NCI-H2081 (cell line): ENCODE measurements at places on chromosomes 6 and 20.

- DNase-seq: no peak
These were observed 80.2 kb upstream of the PRDM1 start for GRCh38 chr6:106005954-106006353.

GRCh38 chr6:11987386-11987785 is 24.7 kb upstream of the HIVEP1 start:
- no peak for DNase-seq

DNA sequence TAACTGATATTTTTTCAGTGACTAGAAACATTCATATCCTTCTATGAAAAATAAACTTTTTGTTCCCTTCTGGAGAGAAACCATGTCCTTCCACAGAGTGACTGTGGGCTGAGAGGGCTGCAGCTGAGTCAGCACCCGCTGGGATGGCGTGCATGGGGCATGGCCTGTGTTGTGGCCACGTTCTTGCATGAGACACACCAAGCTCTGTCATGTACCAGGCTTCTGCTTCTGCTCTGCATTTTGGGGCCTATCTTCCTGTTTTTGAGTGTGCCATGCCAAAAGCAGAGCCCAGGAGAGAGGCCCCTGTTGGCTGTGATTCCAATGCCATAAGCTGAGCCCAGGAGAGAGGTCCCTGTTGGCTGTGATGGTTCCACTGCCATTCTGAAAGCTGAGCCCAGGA is 10.8 kb downstream of the APMAP start:
- DNase-seq: no peak

GRCh38 chr6:2998998-2999617 is 586 bp upstream of the NQO2 start:
- DNase-seq: no peak

GRCh38 chr6:151012321-151013294 is 147.1 kb downstream of the MTHFD1L start:
- no peak for DNase-seq

GRCh38 chr6:133248241-133249001 is 7.3 kb downstream of the EYA4 start:
- DNase-seq: no peak

- DNase-seq: no peak
These were observed 27.9 kb downstream of the UBD start for GRCh38 chr6:29531668-29532067.

GRCh38 chr6:1376653-1377052 is 12.7 kb upstream of the FOXF2 start:
- DNase-seq: no peak

DNA sequence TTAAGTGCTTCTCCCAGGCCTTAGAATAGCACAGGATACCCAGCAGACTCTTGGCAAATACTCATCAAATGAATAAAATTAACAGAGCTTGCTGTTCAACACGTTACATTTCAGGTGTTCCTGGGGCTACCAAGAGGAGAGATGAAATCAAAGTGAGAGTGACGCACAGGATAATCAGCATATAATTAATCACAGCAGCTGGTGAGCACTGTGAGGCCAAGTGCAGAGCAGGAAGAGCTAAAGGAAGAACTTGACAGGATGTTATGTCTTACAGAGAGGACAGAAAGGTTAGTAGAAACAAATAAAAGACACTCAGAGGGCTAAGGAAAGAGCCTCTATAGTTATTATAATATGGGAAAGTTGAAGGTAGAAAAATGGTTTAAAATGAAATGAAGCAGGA is 8.8 kb downstream of the PPIL1 start:
- DNase-seq: peak; percentile 12

DNA sequence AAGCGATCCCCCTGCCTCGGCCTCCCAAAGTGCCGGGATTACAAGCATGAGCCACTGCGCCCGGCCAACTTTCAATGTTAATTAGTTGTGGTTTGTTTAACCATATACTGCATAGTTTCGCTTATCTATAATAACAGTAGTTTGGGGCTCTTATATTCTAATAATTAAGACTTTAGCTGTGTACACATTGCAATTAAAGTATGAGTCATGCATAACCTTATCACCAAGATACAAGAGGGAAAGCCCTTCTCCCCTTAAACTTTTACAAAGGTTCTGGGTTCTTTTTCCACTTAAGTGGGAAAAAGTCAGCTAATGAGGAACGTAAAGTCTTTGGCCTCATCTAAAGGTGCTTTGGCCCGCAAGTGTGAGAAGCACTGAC is 3.2 kb upstream of the MCCD1 start:
- no peak for DNase-seq

DNA sequence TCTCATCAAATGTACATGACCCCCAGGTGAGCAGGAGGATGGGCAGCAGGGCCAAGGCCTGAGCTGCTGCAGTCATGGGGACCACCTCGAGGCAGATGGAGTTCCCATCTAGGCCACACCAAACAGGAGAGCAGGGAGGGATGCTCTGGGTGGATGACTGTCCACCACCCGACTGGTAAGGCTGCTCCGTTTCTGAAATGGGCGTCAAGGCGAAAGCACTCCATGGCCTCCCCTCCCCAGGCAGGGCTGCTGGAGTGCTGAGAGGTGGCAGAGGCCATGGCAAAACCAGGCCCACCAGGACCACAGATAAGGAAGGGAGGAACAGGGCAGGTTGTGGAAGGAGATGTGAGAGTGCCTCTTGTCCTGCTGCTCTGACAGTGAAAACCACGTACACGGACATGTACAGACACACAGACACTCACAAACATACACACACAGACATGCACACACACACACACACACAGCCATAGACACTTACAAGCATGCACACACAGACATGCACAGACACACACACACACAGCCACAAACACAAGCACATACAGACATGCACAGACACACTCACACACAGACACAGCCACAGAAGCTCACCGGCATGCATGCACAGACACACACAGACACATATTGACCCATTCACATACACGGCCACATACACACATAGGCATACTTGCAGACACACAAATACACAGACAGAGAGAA is 93.2 kb downstream of the PSMG4 start:
- DNase-seq: no peak

DNA sequence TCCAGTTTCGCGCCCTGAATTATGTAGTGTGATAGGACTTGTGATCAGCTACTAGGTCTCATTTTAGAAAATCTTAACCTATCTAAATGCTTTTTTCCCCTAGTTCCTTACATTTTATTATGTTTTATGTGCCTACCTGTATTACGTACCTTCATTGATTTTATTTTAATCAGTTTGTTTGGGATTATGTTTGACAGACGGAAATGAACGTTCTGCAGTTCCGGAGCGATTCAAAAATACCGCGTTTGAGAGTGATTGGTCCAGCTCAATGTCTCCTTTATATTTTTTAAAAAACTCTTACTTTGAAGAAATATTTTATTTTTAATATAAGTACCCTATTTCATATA is 114.3 kb upstream of the BTN3A2 start:
- no peak for DNase-seq

DNA sequence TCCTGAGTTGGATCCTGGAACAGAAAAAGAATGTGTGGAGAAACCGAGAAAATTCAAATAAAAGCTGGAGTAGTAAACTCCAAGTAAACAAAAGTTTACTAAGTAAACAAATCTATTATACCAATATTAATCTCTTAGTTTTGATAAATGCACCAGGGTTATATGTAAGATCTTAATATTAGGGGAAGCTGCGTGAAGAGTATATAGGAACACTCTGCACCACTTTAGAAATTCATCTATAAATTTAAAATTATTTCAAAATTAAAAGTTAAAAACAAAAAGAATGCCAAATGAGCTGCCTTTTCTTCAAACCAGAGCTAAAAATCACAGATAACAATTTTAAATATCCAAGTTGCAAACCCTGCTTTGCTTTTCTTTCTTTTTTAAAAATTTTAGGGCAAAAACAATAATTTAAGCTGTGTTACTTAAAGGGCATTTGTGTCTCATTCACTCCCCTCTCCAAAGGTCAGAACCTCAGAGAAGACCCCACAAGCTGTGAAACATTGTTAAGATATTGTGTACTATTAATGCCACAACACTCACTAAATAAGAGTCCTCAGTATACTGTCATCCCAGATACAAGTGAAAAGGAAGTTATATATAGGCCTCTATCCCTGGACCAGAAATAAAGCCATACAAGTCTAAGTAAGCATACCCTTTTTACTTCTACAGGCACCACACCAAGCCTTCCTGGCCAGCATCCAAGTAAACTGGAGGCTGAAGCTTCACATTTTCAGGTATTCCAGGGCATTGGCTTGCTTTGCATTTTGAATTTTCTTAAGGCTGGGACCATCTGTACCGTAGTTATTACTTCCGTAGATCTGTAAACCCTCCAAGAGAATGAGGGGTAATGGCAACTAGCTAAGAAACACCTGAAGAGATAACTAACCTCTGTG is 7.0 kb downstream of the DNAAF9 start:
- no peak for DNase-seq

GRCh38 chr6:80466981-80467380 is 360.5 kb downstream of the BCKDHB start:
- no peak for DNase-seq

DNA sequence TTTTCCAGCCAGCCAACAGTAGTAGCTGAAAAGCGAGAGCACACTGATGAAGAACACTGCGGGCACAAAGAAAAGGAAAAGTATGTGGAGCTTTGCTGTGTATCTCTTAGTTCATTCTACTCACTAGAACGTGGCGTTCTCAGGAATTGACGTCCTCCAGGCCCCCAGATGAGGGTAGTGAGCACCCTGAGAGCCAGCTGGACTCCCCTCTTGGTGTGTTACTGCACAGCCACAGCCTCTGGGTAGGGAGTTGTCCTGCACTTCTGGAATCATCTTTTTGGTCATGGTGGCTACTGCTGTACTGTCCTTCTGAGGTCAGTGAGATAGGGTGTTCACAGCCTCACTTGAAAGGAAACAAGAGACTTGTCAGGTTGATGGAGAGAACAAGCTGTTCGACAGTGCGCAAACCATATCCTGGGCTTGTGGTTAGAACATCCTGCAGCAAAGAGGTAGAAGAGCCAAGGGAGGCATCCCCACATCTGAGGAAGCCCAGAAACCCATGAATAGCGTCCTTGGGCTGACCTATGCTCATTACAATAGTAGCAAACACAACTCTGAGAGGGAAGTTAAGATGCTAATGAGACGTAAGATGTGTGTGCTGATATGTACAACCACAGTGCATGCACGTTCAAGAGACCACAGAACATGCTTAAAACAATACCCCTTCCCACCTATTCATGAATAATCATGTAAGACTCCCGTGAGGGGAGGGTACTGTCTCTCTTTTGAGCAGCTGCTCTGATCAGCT is 14.6 kb upstream of the HLA-F start:
- DNase-seq: no peak

GRCh38 chr6:157755746-157756411 is 67.2 kb upstream of the SNX9 start:
- DNase-seq: no peak

DNA sequence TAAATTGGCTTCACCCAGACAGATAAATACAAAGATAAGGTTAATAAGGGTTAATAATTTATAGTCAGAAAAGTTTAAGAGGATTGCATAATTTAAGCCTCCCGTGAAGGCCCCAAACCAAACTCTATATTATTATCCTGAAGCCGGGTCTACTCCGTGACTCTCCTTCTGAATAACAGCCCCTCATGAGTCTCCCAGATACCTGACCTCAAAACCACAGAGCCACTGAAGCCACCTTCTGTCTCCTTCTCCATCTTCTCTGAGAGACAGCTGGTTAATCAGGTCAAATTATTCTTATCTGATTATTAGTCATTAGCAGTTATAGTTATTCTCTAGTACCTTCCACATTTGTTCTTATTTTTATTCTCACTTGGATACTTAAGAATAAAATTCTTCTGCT is 569.2 kb upstream of the AGPAT4 start:
- no peak for DNase-seq

DNA sequence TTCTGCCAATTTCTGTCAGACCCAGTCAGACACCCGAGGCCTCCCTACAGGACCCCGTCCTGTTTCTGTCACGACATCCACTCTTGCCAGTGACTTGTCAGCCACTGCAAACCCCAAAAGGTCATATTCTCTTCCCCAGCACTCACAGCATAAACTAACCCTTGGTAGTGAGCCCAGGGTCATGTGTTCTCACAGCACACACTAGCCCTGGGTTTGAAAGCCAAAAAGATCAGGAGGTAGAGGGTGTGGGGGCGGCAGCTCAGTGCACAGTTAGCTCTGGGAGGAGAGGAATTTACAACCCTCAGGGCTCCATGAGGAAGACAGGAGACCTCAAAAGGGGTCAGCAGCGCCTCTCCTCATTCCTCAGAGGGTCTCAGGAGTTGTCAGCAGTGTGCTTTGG is 9.9 kb upstream of the SNX9 start:
- no peak for DNase-seq

DNA sequence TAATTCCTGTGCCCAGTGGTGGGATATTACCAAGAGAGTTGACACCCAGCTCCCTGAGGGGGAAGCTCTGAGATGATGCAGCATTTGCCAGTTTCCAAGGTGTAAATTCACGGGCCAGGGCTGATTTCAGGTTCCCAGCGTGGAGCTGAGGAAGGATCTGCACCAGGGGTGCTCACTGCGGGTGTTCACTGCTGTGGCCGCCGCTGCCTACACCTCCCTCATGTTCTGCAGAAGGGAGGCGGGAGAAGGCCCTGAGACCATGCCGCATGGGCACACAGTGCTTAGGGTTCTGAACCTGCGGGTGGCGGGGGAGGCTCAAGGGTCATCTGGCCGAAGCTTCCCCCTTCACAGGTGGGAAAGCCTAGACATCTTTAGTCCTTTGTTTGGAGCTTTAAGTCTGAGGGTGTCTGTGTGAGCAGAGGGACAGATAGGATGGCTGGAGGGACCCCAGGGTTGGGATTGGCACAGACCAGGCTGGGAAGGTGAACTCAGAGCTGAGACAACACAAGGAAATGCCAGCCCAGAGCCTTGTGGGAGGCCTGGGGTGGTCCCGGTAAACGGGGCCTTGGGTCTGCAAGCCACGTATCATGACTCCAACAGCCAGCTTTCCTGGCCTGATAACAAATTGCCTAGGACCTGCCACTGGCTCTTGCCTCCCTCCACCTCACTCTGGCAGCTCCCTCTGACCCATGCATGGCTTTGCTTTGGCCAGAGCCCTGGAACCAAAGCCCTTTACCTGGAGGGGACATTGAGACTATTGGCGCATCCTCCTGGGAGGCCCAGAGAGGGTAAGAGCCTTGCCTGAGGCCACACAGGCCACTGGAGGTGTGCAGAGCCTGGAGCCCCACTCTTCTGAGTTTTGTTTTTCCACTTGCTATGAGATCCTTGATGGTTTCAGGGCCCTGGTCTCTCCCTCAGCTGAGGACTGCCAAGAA is 40.4 kb downstream of the SYNJ2 start:
- DNase-seq: no peak
